Chondrocyte (in vitro differentiated cells): ENCODE measurements at places on chromosomes 12 and 14. TPM values are rescaled to one million over a fixed set of nuclear protein-coding genes. Genes with fewer than 3 reads are reported as not detected.

KRT75 gene
- total RNA-seq = not detected in 3 replicates

NTS gene
- not detected in 3 replicates for total RNA-seq

BDKRB1 gene
- not detected in 3 replicates for total RNA-seq

TAS2R43 gene
- total RNA-seq = 0.22 to 0.44 TPM in 2 of 3 replicates, not detected in the other

IL26 gene
- total RNA-seq = 0.67 to 2.5 TPM in 2 of 3 replicates, not detected in the other

CLEC4E gene
- 0.90 TPM in 1 of 3 replicates, not detected in the others for total RNA-seq

DIO2 gene
- total RNA-seq = 0.79 to 87.0 TPM (median 1.4 TPM) in 3 replicates

GRCh38 chr12:32889011-32889760 is 7.4 kb downstream of the PKP2 start:
- peaks cover 27% of the 10 kb centered on the region for H3K4me1 ChIP-seq
- H3K4me3 ChIP-seq = no peak overlapping the region
- DNase-seq = no peak
- H3K27me3 ChIP-seq = peaks cover 8% of the 10 kb centered on the region
- peak overlapping the region; percentile 1 for H3K27ac ChIP-seq

DNA sequence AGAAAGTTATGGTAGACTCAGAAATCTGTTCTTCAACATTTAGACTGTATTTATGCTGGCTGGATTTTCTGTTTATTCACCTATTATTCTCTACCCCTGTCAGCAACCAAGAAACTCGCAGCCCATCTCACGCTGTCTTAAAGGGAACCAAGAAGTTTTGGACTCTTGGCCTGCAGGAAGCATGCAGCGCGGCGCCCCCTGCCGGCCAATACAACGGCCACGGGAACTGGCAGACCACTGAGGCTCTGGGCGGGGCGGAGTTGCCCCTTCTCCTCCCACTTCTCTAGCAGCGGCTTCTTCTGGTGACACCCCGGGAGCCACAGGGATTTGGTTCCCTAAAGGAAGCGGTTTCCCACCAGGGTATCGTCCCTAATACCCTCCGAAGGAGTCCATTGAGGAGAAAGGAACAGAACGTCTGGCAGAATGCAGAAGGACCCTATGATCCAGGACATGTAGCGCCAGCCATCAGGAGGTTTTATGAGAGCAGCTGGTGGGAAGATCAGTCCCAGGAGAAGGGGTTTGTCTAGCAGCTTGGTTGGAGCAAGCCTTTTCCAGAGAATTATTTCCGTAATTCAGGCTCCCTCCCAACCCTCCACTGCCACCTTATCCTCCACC is 21.0 kb upstream of the RNASE2 start:
- no peaks in the 10 kb centered on the region for H3K4me1 ChIP-seq
- H3K27me3 ChIP-seq = peaks cover 17% of the 10 kb centered on the region
- no peak overlapping the region for H3K4me3 ChIP-seq

DNA sequence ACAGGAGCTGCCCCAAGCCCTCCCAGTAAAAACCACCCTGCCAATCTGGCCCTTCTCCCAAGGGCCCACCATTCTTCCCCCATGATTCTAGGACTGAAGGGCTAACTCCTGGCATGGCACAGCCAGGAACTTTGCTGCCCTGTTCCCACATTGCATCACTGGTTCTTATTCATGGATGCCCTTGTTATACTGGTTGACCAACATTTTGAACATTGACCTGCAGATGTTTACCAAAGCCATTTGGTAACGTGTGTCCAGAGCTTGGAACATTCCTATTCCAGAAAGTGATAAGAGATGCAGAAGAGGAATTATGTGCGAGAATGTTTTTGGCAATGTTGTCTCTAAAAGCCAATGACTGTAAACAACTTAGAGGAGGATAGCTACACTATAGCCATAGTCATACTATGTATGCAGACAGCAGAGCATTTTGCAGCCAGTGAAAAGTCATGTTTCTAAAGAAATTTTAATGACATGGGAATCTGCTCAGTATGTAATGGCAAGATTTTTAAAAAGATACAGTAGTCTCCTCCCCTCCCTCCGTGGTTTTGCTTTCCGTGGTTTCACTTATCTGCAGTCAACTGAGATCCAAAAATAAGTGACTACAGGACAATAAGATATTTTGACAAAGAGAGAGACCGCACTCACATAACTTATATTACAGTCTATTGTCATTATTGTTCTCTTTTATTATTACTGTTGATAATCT is 108.8 kb downstream of the DAAM1 start:
- H3K4me3 ChIP-seq = no peak overlapping the region
- DNase-seq = no peak
- H3K27ac ChIP-seq = no peak overlapping the region
- H3K4me1 ChIP-seq = peaks cover 9% of the 10 kb centered on the region
- peaks cover 6% of the 10 kb centered on the region for H3K36me3 ChIP-seq

GRCh38 chr14:102026934-102027333 is 59.9 kb downstream of the HSP90AA1 start:
- H3K27ac ChIP-seq = peak overlapping the region; percentile 71
- H3K36me3 ChIP-seq = peaks cover 50% of the 10 kb centered on the region
- H3K4me3 ChIP-seq = no peak overlapping the region
- peaks cover 24% of the 10 kb centered on the region for H3K4me1 ChIP-seq
- no peak for DNase-seq

GRCh38 chr14:93543766-93544165 is 113.0 kb downstream of the UNC79 start:
- H3K4me1 ChIP-seq = no peaks in the 10 kb centered on the region
- no peaks in the 10 kb centered on the region for H3K36me3 ChIP-seq
- DNase-seq = no peak
- H3K27ac ChIP-seq = no peak overlapping the region

GRCh38 chr14:99424306-99424877 is 56.3 kb downstream of the SETD3 start:
- H3K27ac ChIP-seq = peak overlapping the region; percentile 68
- DNase-seq = no peak
- peaks cover 19% of the 10 kb centered on the region for H3K36me3 ChIP-seq
- H3K4me1 ChIP-seq = peaks cover 26% of the 10 kb centered on the region

DNA sequence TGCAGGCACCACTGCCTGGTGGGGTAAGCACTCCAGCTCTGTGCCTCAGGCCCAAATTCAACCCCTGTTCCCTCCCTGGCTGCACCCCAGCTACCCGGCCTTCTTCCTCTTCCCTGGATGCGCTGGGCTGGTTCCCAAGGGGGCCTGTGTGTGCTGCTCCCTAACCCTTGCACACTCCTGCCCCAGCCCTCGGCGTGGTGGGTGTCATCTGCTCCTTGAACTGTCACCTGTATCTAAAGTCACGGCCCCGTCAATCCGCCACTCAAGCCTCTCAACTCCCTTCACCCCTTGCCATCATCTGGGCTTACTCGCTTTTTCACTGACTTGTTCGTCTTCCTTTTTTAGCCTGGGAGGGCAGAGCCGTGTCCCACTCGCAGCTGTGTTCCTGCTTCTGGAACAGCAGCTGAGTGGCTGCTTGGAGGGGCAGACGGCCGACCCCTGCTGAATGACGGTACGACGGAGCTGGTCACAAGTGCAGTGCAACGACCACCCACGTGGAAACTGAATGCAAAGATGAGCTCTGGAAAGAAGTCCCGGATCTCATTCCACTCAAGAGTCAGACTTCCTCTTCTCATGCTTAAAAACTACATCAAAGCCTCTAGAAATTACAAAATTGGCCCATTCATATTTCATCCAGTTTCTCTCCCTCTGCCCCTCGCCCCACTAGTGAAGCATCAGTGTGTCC is 138.9 kb downstream of the PIWIL1 start:
- H3K27ac ChIP-seq = no peak overlapping the region
- H3K27me3 ChIP-seq = peaks cover 16% of the 10 kb centered on the region
- H3K4me1 ChIP-seq = no peaks in the 10 kb centered on the region
- no peaks in the 10 kb centered on the region for H3K36me3 ChIP-seq
- DNase-seq = peak; percentile 89

DNA sequence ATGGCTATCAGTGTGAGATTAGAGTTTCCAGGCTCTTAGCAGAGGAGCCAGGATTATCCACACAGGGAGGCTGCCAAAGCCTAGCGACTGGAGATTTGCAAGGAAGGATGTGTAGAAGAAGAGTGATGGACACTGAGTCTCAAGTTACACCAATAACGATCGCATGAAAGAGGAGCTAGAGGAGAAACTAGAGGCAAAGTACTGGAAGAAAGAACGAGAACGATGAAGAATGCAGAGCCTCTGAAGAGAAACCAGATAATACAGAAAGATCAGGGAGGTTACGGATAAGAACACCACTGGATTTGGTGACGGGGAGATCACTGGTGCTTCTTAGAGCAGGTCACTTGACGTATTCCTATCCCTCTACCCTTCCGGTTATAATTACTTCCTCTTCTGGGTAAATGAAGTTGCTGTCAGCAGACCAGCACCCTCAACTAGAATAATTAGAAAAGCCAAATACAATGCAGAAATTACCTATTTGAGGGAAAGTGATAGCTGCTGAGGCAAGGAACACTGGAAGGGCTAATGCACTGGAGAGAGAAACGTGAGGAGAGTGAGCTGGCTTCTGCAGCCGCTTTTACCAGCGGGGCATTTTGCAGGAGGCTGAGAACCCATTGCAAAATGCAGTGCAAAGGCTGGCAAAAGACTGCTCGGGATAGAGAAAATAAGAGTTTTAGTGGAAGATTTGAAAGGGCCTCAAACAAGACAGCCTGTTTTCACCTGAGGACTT is 93.1 kb upstream of the HIF1A start:
- DNase-seq = no peak
- peak overlapping the region; percentile 37 for H3K4me3 ChIP-seq
- H3K27me3 ChIP-seq = no peaks in the 10 kb centered on the region
- peak overlapping the region; percentile 63 for H3K27ac ChIP-seq

DNA sequence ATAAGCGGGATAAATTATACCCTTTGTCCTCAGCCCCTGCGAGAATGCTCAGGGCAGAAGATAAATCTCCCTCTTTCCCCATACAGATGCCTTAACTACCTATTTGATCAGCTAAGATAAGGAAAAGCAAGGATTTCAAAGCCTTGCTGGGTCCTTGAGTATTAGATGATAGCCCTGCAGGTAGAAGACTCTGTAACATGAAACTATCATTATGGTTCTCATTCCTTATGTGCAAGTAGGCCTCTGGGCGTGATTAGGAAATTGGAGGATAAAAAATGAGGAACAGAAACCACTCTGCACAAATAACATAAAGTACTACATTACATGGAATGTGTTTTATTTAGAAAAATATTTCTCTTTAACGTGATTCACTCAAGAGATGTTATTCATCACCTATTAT is 14.5 kb upstream of the WDR89 start:
- no peaks in the 10 kb centered on the region for H3K27me3 ChIP-seq
- DNase-seq = no peak

GRCh38 chr12:92193846-92194245 is 48.2 kb upstream of the BTG1 start:
- no peaks in the 10 kb centered on the region for H3K27me3 ChIP-seq
- no peak overlapping the region for H3K27ac ChIP-seq
- H3K36me3 ChIP-seq = no peaks in the 10 kb centered on the region
- no peaks in the 10 kb centered on the region for H3K4me1 ChIP-seq
- DNase-seq = no peak
